Tibial nerve (tissue), 4 donors: ENCODE measurements at places on chromosomes 2 and 18.
A peak's percentile ranks its signal among the peaks of the same experiment; 100 is the strongest.

DNA sequence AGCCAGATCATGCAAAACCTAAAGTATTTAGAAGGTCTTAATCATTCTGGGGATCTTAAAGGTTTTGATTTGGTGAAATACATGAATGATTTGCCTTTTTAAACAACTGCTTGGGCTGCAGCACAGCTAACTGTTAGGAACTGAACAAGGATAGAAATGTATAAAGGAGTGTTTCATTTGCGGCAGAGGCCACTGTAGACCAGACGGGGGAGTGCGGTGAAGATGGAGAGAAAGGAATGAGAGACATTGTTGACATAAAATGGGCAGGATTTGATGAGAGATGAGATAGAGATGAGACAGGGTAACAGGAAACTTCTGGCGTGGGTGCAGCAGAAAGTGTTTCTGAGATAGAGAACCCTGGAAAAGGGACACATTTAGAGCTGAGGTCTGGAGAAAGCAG is 308.1 kb downstream of the TMX3 start:
- no peak overlapping the region for H3K27ac ChIP-seq
- H3K27me3 ChIP-seq = no peaks in the 10 kb centered on the region
- no peaks in the 10 kb centered on the region for H3K4me1 ChIP-seq
- no peak for DNase-seq

DNA sequence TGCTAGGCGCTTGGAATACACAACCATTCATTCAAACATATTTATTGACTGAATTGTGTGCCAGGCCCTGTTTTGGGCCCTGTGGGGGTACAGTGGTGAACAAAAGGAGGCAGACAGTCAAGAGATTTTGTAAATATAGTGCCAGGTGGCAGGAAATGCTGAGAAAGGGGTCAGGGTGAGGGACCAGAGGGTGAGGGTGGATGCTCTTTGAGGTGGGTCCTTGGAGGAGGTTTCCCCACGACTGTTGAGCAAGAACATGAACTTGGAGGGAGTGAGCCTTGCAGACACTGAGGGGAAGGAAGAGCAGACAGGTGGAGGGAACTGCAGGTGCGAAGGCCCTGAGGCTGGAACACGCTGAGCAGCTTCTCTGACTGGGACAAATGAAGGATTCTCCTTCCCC is 40.7 kb downstream of the ODC1 start:
- H3K27me3 ChIP-seq = no peaks in the 10 kb centered on the region
- H3K4me3 ChIP-seq = no peak overlapping the region
- no peak for DNase-seq
- peaks cover 54% of the 10 kb centered on the region for H3K4me1 ChIP-seq

DNA sequence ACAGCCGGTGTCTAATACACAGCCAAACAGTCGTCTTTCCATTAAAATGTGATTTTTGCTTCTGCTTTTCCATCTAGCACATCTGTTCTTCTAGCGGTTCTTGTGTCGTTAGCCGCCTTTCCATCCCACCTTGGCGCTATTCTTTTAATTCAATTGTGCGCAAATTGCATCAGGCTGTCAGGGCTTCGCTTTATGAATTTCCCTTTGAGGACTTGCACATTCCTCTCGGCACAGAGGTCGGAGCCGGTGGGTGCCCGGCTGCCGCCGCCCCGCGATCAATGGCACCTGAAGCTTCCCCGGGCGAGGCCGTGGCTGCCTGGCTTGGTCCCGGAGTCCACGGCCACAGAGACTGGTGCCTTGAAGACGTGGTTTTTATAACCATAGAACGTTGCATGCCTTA is 33.9 kb upstream of the TSPYL6 start:
- H3K27me3 ChIP-seq = no peaks in the 10 kb centered on the region
- no peaks in the 10 kb centered on the region for H3K36me3 ChIP-seq
- peak overlapping the region; percentile 32 for H3K4me3 ChIP-seq
- peak overlapping the region; percentile 52 for H3K27ac ChIP-seq
- H3K4me1 ChIP-seq = peaks cover 16% of the 10 kb centered on the region

GRCh38 chr2:86301009-86301408 is 36.4 kb downstream of the REEP1 start:
- DNase-seq = no peak
- peaks cover 31% of the 10 kb centered on the region for H3K4me1 ChIP-seq
- no peaks in the 10 kb centered on the region for H3K36me3 ChIP-seq
- no peak overlapping the region for H3K27ac ChIP-seq
- no peaks in the 10 kb centered on the region for H3K27me3 ChIP-seq
- no peak overlapping the region for H3K4me3 ChIP-seq

GRCh38 chr18:10771053-10771709 is 245.4 kb downstream of the NAPG start:
- no peaks in the 10 kb centered on the region for H3K4me1 ChIP-seq
- no peak for DNase-seq
- H3K4me3 ChIP-seq = no peak overlapping the region
- no peaks in the 10 kb centered on the region for H3K27me3 ChIP-seq

DNA sequence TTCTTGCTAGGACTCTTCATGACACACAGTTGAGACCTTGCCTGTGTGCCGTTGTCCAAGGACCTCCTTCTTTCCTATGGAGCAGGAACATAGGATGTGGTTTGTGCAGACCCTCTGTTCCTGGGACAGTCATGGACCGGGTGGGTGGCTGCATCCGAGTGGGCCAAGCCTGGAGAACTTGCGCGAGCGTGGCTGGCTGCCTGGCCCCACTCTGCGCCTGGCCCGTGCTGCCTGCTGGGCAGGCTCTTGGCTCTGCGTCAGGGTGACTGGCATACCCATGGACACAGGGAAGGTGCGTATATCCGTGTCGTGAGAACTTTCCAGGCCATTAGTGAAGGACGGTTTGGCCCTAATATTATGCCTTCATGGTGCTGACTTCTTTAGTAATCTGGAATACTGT is 68.2 kb downstream of the DCDC2C start:
- no peak for DNase-seq
- H3K4me3 ChIP-seq = no peak overlapping the region
- H3K36me3 ChIP-seq = no peaks in the 10 kb centered on the region
- H3K4me1 ChIP-seq = no peaks in the 10 kb centered on the region

GRCh38 chr18:676069-676468 is 18.6 kb downstream of the TYMS start:
- H3K4me1 ChIP-seq = no peaks in the 10 kb centered on the region
- H3K27ac ChIP-seq = no peak overlapping the region
- H3K36me3 ChIP-seq = peaks cover 3% of the 10 kb centered on the region
- H3K27me3 ChIP-seq = no peaks in the 10 kb centered on the region
- no peak for DNase-seq

- H3K36me3 ChIP-seq = no peaks in the 10 kb centered on the region
- H3K27me3 ChIP-seq = peaks cover 14% of the 10 kb centered on the region
- no peak overlapping the region for H3K4me3 ChIP-seq
- DNase-seq = no peak
Observed at GRCh38 chr2:30073523-30073922, 73.3 kb upstream of the YPEL5 start.

- no peak for DNase-seq
- H3K27me3 ChIP-seq = no peaks in the 10 kb centered on the region
- no peak overlapping the region for H3K4me3 ChIP-seq
Observed at GRCh38 chr2:6089474-6089873, 397.3 kb downstream of the SOX11 start.

GRCh38 chr2:38170067-38170466 is 94.1 kb upstream of the CYP1B1 start:
- no peaks in the 10 kb centered on the region for H3K4me1 ChIP-seq
- H3K27ac ChIP-seq = peak overlapping the region; percentile 53
- H3K36me3 ChIP-seq = no peaks in the 10 kb centered on the region
- H3K27me3 ChIP-seq = no peaks in the 10 kb centered on the region
- no peak for DNase-seq
